ENCODE measurements at places on chromosomes 1 and 21.

DNA sequence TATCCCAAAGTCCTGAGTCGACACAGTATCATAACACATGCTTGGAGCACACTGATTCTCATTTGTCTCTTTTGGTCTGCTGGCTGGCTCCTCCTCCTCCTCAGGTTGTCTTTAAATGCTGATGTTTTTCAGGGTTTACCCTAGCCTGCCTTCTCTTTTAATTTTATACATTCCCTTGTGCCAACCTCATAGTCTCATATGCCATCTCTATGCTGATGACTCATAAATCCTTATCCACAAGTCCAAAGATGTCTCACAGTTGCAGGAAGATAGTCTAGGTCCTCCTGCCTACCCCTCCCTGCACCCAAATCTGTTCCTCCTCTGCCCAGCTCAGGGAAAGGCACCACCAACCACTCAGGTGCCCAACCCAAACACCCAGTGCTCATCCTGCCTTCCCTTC is 108.3 kb downstream of the SIPA1L2 start:
- no peak for DNase-seq

DNA sequence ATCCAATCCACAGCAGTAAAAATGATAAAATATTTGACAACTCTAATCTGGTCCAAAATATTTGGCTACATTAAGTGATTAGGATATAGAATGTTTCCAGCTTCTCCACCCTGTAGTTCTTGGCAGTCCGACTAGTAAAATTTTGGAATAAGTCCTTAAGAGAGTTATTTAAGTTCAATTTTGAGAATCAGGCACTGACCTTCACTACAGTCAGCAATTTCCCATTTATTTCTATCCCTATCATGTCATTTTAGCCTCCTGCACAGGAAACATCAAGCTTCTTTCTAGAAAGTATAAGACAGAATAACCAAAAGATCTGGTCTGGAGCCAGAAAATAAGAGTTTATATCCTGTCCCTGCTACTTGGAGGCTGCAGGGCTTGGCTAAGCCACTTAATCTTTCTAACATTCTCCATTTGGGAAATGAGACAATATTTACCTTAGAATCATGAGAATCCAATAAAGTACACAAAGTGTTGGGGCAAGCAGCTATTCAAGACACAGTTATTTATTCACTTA is 162.2 kb downstream of the DPYD start:
- no peak for DNase-seq

- no peak for DNase-seq
These were observed 19.2 kb upstream of the BCAR3 start for GRCh38 chr1:93700532-93701469.

DNA sequence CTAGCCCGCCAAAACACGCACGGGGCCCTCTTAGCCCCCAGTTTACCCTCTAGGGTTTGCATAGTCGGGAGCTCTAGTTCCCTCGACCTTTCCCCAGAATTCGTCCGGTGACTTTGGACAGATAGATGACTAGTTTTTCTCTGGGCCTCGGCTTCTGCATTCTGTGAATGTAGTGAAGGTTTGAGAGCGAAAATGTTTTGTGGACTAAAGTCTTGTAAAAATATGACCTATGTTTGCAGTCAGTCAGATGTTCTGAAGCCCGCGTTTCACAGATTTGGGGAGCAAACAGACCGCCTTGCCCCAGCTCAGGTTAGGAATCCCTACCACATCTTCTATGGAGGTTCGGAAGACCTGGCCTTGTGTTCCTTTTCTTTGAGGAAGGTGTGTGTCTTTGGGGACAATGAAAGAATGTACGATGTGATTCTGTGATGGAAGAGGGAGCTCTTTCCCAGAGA is 401 bp downstream of the UQCRH start:
- DNase-seq: no peak

- DNase-seq: no peak
These were observed 111.1 kb downstream of the BRINP2 start for GRCh38 chr1:177281901-177282300.

DNA sequence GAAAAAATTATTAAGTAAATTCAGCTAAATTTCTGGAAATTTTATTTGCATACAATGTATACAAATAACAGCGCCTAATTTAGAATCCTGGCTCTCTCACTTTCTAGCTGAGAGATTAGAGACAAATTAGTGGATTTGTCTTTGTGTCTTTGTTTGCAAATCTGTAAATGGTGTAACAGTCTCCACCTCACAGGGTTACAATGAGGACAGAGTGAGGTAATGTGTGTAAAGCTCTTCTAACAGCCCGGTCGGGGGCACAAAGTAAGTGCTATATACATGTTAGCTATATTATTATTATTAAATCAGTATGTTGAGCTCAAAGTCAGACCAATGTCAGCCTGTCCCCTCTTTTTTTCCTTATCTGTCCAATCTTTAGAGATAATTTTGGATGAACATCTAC is 5.0 kb upstream of the ADAMTSL4 start:
- DNase-seq: no peak

- DNase-seq: no peak
These were observed 138.0 kb upstream of the DNAH14 start for GRCh38 chr1:224791362-224791941.

DNA sequence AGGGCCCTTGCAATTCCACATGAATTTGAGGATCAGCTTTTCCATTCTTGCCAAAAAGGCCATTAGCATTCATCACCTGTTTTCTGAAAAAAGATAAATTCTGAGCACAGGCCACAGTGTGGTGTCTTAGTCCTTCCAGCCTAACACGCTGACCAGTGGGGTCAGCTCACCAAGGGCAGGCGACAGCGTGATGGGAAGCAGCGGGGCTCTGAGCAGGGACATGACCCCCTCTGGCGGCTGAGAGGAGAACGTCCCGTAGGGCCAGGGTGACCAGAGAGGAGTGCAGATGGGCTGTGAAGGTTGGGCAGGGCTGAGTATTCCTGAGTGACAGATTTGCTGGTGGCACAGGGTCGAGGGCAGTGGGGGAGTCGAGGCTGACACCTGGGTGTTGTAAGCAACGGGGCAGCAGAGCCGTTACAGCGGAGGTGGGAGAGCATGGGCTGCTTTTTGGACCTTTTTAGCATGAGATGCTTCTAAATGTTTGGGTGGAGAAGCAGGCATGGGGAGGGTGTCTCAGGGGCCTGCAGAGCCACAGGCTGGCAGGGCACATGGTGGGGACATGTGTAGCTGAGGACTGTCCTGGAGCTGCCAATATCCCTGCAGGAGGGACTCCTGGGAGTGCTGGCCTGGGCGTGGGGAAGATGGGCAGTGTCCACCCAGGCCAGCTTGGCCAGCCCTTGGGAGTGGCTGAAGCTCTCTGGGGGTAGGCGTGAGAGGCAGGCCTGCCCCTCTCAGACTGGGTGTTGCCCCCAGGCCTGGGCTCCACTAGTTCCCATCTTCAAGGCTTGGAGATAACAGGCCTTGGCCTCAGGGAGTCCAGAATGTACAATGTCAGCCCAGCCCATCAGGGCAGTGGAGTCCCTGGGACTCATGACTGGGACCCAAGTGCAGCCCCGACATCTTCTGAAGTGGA is 8.6 kb upstream of the CALML6 start:
- peak; percentile 51 for DNase-seq

DNA sequence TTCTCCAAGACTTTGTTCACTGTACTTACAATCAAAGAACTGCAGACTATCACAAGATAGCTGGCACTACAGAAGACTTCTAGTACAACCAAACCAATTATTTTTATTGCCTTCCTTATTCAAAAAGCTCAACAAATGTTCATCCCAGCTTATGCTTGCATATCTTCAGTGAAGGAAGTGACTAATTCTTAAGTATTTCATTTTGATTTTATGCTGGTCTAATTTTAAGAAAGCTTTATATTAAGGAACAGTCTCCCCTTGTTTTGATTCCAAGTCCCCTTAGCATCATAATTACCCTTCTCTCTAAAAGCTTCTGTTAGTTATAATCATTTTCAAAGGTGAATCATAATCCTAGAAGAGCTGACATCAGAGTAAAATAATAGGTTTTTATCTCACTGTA is 132.9 kb downstream of the LRRIQ3 start:
- no peak for DNase-seq

- no peak for DNase-seq
These were observed 701 bp upstream of the MUTYH start for GRCh38 chr1:45340816-45341466.

Data from stimulated activated CD4-positive, alpha-beta T cell treated with anti-CD3 and anti-CD28 coated beads, Interleukin-1b, Interleukin-23, amount 100 ng/mL, for 4 hours (primary cell).